ENCODE measurements at places on chromosomes 11 and 22. TPM values are rescaled to one million over a fixed set of nuclear protein-coding genes. Genes with fewer than 3 reads are reported as not detected.
A peak's percentile ranks its signal among the peaks of the same experiment; 100 is the strongest.

- DNase-seq = no peak
Measured at GRCh38 chr11:1970956-1971355, 23.8 kb downstream of the MRPL23 start.

GRCh38 chr11:3838504-3838903, 2.3 kb downstream of the RHOG start:
- DNase-seq = no peak

DNA sequence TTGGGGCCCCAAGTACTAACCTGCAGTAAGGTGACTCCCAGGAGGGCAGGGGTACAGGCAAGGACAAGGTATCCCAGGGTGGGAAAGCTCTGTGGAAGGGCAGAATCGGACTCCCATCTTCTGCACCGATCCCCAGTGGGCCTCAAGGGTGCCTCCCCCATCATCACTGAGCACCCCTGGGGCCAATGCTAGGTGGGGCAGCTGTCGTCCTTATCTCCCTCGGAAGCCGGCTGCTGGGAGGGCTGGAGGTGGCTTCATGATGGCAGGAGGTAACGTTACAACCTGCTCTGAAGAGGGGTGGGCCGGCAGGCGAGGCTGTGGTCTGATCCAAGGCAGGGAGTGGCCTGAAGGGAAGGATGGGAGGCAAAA, 87.6 kb upstream of the LINC01488 start:
- no peak for DNase-seq

- DNase-seq = no peak
Measured at GRCh38 chr11:116823031-116823843, at the start of gene APOA4. TSS of gene APOA4 (minus strand) at chr11:116823304. CDS start at chr11:116823191, 113 bp downstream.

- peak; percentile 85 for DNase-seq
Measured at GRCh38 chr11:12888525-12889158, 120.5 kb upstream of the RASSF10 start.

GRCh38 chr22:36017651-36018091, 11.0 kb downstream of the RBFOX2 start:
- DNase-seq = no peak

GRCh38 chr11:24833573-24833972, 336.7 kb downstream of the LUZP2 start:
- no peak for DNase-seq

GRCh38 chr22:30634471-30635233, 929 bp upstream of the SLC35E4 start:
- DNase-seq = peak; percentile 92

DNA sequence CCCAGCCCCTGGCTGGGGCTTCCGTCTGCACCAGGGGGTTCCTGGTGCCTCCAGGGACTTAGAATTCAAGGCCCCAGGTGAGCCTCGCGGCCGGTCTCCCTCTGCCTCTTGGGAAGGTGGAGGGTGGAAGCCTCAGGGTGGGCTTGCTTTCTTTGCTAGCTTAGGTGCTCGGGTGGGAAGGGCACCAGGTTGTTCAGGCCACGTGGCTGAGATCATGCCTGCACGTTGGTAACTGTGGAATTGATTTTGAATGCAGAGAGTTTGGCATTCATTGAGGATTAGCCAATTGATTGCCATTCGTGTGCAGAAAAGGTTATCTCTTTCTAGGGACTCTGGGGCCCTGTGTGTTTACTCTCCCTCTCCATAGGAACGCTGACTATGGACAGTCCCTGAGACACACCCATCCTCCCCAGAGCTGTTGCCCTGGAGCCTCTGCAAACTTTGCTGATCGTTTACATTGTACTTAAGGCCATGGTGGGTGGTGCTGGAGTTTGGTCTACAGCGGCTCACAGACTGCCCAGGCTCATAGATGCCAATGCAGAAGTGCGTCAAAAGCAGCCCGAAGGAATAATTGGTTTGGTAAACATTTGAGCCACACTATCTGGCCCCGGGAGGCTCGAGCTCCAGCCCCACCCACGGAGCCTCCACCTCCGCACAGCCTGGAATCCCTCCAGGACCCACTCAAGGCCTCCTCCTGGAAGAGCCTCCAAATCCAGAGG, 1457.7 kb downstream of the BRD1 start:
- DNase-seq = no peak

DNA sequence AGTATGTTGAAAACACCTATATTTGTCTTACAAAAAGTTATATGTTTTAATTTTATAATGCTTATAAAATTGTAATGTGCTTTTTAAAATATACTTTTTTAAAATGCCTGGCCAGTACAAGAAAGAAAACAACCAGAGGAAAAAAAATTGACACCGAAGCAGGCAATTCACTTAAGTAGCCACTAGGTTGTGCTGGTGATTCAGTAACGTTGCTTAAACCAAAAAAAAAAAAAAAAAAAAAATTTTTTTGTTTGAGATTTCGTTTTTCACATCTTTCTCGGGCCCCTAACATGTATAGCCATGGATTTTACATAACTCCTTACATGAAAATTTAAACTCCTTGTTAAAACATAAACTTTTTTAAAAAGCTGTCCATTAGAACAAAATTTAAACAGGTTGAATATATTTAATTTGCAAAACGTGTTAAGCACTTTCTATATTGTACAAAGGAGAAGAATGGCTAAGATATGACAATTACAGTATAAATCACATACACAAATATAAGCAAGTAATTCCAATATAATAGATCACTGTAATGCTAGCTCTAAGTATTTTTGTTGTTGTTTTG, 9.2 kb downstream of the OR8B4 start:
- no peak for DNase-seq

DNA sequence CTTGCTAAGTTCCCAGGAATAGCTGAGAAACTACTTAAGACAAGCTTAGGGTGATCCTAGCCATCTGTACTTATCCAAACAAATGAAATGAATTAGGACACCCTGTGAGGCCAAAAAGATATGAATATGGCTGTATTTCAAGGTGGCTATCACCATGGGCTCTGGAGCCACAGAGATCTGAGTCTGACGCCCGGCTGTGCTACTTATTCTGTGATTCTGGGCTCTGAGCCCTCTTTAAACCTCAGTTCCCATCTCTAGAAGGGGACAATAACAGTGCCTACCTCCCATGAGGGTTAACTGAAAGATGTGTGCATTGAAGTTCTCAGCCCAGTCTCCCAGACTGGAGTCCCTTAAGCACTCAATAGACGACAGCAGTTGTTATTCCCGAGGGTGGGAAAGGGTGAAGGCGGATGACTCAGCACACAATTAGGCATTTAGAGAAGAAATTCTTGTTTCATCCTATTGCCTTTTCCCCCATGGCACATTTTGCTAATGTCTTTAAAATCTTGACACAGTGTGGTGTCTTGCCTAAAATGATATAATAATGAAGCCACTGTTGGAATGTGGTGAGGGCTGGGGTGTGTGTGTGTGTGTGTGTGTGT, 132.5 kb downstream of the ADAMTS15 start:
- DNase-seq = no peak

DNA sequence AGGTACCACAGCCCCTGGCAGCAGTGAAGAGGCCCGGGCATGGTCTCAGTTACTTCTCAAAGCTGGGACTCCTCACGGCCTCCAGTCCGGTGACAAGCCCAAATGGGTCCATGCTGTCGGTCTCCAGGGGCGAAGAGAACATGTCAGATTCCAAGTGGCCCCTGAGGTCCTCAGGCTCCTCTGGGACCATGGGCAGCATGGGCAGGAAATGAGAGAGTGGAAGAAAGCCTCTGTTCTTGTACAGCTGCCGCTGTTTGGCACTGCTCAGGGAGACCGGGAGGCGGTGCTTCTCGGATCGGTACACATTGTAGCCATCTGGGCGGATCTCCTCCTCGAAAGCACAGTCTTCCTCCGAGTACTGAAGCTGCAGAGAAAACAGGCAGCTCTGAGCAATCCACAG, 4.6 kb downstream of the FGF19 start:
- no peak for DNase-seq

DNA sequence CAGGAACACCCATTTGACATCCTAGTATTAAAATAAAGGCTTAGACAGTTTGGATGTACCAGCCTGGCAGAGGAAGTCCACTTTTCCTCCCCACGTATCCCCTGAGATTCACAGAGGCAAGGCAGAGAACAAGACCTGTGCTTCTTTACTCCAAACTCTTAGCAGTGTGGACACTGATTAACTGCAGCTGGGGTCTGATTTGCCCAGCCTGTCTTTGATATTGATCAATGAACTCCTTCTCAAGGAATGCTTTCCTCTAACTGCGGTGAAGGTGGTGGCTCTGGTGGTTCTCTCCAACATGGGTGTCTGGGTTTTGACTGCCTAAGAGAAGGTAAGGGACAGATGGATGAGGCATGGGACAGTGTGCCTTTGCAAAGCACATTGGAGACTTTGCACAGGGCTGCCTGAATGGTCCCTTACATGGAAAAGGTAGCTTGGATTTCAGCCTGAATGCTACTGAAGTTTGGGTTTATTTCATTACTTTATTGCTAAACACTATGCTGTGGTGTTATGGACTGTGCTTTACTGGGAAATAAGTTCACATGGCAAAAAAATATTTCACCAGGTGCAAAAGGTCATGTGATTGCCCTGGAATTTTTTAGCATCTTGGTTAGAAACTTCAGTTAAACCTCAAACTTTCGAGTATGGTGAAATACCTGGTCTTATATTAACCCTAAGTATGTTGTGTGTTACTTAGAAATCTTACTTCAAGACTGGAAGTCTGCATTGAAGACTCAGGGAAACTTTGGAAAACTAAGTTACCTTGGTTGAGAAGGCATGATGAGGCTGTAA, 1.8 kb downstream of the GAS2 start:
- DNase-seq = no peak

DNA sequence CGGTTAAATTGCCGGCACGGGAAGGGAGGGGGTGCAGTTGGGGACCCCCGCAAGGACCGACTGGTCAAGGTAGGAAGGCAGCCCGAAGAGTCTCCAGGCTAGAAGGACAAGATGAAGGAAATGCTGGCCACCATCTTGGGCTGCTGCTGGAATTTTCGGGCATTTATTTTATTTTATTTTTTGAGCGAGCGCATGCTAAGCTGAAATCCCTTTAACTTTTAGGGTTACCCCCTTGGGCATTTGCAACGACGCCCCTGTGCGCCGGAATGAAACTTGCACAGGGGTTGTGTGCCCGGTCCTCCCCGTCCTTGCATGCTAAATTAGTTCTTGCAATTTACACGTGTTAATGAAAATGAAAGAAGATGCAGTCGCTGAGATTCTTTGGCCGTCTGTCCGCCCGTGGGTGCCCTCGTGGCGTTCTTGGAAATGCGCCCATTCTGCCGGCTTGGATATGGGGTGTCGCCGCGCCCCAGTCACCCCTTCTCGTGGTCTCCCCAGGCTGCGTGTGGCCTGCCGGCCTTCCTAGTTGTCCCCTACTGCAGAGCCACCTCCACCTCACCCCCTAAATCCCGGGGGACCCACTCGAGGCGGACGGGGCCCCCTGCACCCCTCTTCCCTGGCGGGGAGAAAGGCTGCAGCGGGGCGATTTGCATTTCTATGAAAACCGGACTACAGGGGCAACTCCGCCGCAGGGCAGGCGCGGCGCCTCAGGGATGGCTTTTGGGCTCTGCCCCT, 529 bp upstream of the CCND1 start:
- DNase-seq = peak; percentile 57

FAM111B gene
- 6.8 TPM for total RNA-seq

DCHS1 gene
- total RNA-seq = 77.3 TPM

OR5B21 gene
- not detected for total RNA-seq

TYR gene
- not detected for total RNA-seq

BRD1 gene
- total RNA-seq = 64.1 TPM

MIOX gene
- 0.66 TPM for total RNA-seq

SYT9 gene
- total RNA-seq = 3.7 TPM

PLEKHA7 gene
- 23.9 TPM for total RNA-seq

MCHR1 gene
- 3.2 TPM for total RNA-seq

CCDC87 gene
- total RNA-seq = 0.42 TPM

DENND5A gene
- 85.5 TPM for total RNA-seq
